Stimulated activated CD4-positive, alpha-beta T cell treated with anti-CD3 and anti-CD28 coated beads, Interleukin-4, amount 100 ng/mL, for 4 hours (primary cell): ENCODE measurements at places on chromosomes 7 and 10.
A peak's percentile ranks its signal among the peaks of the same experiment; 100 is the strongest.

GRCh38 chr7:133303931-133304330 lies 51.1 kb downstream of the EXOC4 start:
- DNase-seq = no peak

DNA sequence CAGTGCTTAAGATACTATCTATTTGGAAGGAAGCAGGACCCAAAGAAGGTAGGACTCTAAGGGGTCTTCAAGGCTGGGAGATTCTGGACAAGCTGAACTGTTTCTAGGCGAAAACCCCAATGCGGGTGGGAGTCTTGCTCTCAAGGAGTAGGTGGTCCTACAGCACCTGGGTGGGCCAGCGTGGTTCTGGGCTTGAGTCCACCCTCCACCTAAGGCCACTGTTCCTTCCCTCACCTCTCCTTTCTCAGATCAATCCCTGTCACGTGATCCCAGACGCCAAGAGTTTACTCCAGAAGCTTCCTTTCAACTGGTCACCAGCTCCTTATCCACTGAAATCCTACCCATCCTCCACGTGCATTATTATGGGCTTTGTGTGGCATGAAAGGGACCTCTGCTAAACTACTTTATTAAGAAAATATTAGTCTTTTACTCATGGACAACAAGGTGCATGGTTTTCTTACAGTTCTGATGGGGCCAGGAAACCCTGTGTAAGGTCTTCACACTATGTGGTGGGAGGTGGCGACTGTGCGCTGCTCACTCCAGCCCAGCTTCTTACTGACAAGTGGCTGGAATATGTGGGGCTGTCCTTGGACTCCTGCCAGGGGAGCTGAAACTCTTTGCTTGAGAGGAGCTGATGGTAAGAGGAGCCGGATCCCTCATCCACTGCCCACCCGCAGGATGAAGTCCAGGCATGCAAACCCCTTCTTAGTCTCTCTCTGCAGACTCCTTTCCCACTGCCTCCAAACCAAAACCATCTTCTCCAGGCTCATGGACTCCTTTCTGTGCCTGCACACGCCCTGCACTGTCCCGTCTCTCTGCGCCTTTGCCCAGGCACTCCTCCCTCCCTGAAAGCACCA lies 1.6 kb downstream of the ZNF746 start:
- no peak for DNase-seq

DNA sequence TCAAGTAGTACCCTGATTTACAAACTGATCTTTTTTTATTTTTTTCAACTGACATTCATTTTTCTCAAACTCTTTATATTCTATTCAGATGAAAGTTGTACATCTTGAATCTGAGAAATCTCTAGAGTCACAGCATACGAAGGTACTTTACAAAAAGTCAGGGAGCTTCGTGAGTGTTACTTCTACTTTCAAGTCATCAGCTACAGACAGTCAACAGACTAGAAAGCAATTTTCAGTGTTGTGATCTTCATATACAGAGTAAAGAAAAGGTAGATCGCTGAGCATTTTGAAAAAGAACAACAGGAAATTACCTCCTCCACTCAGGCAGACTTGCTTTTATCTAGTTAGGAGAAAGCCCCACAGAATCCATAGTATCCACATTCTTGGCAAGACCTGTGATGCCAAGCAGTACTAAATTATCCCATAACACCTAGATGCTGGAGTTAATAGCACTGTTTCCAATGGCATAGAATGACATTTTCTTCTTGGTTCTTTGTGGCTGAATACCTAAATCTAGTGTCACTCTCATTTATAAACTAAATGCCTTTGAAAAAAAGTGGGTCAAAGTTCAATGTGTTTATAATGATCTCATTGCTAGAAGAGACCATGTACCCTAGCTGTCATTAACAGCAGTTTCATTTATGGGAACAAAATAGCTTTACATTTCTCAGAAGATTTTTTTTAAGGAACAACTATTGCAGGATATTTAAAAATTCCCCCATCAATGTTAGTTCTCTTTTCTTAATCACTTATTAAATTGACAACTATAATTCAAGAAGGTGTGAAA lies 12.0 kb upstream of the ZNF800 start:
- DNase-seq = no peak

DNA sequence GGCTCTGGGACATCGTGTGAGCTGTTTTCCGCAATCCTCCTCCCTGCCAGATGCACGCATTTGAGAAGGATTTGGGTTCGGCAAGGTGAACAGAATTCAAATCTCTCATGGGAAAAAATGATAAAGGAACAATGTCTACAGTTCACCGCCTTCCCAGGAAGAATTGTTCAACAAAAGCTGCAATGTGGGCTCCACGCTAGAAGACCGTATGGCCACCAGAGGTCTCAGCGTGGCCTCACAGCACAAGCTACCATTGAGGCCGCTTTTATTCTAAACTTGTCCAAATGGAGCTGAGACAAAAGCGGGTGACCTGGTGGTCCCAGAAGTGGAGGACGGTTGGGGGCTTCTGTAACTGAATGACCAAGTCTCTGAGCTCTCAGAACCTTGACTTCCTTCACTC lies 733.1 kb downstream of the PARD3 start:
- no peak for DNase-seq

- no peak for DNase-seq
Observed at GRCh38 chr7:129334473-129334872, 99.8 kb upstream of the STRIP2 start.

GRCh38 chr10:17026686-17027485 lies 102.7 kb downstream of the CUBN start:
- peak; percentile 80 for DNase-seq

DNA sequence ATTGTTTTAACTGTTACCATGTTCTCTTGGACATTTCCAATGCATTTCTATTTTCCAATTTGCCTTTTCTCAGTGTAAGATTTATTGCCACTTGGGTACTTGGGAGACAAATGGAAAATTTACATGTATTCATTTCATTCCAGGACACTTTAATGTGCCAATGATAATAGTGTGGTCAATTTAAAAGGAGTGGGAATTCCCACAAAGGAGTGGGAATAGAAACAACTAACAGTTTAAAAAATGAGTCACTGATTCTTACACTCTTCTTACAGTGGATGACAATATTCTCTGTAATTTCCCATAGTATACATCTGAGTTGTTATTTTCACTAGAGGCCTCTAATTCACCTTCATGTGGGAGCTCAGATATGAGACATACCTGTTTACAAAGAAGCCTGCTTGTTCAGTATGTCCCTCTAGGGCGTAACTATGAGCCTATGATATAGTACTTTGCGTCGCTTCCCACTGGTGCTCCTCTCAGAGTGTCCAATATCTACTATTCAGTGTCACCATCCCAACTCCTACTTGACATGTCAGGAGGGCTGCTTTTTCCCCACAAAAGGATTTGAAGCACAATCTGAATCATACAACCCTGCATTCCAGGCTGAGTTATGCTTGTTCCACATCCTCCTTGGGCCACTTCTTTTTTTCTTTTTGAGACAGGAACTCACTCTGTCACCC lies 301.3 kb downstream of the PHTF2 start:
- no peak for DNase-seq

- DNase-seq = no peak
Observed at GRCh38 chr10:58836991-58837575, 324.4 kb downstream of the BICC1 start.

GRCh38 chr7:143372070-143372469 lies 9.1 kb upstream of the ZYX start:
- DNase-seq = peak; percentile 44

DNA sequence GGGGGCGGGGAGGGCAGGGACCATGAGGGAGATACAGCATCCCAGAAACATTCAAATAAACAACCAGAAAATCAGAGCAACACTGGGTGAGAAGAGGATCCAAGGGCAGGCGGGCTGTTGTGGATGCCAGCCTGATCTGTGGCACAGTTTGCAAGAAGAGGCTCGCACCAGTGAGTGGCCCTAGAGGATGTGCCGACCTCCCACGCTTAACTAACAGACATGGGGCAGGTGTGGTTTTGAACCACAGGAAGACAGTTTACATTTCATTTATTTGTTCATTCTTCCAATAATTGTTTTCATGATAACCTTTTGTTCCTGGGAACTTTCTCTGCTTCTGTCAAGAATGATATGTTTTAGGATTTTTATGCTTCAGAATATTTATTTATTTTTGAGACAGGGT lies 115.6 kb downstream of the ZNF248 start:
- DNase-seq = no peak

- DNase-seq = no peak
Observed at GRCh38 chr10:128880159-128880725, 586.8 kb upstream of the MGMT start.

- DNase-seq = no peak
Observed at GRCh38 chr7:74993121-74993520, 28.6 kb downstream of the CASTOR2 start.

- DNase-seq = no peak
Observed at GRCh38 chr10:2122431-2123124, 385.3 kb upstream of the ADARB2 start.

DNA sequence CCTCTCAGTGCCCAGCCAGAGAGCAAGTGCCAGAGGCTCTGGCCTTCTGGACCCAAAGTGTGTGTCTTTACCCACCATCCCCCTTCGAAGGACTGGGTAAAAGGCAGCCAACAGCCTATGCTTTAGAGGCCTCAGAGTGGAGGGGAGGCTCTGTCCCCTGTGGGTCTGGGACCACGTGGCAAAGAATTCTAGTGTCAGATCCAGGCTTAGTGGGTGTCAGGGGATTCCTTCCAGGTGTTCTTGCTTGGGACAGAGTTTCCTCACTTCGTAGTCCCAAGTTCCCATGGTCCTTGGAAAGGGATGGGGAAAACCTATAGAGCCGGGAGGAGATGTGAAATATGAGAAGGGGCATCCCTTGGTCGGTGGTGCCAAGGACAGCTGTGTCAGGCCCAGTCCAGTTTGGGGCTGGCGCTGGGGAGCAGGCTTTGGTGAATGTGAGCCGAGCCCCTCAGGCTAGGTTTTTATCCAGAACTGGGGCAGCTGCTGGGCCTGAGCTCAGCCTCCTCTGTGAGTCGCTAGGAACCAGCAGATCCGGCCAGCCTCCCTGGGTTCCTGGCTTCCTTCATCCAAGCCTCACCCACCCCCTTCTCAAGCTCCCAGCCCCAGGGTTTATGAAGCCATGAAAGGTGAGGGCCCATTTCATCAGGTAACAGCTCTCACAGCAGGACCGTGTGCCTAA lies 71.2 kb downstream of the C10orf105 start:
- no peak for DNase-seq

DNA sequence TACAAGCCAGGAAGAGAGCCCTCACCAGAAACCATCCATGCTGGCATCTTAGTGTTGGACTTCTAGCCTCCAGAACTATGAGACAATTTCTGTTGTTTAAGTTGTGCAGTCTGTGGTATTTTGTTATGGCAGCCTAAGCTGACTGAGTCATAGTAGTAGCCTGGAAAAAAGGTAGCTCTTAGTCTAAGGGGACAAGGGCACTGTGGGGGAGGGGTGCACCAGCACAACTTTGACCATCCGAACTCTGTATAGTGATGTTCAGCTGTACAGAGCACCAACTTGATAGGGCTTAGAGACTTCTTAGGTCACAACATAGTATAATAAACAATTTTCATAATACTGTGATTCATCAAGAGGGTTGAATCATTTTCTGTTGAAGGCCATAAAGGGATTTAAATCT lies 14.3 kb downstream of the EIF4EBP2 start:
- DNase-seq = no peak

DNA sequence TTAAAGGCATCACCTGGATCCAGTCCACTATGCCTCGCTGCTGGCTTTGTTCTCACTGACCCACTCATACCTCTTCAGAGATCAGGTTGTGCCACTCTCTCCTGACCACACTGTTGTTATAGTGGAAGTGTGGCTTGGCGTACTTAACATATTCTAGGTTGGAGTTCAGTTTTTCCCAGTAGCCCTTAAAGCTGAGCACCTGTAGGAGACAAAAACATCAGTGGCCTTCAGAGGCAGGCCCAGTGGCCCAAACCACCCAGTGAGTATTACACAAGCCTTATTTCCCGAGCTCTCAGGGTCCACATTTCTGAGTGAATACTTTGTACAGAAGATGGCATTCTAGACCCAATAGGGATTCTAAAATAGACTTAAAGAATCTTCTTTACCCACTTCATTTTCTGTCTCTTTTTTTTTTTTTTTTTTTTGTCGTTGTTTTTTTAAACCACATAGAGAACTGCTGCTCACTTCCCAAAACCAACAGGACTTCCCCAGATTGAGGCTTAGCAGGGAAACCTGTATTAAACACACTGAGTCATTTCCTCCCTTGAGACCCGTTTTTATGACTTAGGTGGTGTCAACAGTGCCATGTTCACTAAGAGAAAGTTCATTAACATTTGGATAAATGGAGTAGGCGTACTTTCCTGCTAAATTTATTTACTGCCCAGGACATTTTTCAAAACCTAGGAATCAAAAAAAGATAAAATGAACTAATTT lies 85.8 kb downstream of the GSAP start:
- DNase-seq = no peak

DNA sequence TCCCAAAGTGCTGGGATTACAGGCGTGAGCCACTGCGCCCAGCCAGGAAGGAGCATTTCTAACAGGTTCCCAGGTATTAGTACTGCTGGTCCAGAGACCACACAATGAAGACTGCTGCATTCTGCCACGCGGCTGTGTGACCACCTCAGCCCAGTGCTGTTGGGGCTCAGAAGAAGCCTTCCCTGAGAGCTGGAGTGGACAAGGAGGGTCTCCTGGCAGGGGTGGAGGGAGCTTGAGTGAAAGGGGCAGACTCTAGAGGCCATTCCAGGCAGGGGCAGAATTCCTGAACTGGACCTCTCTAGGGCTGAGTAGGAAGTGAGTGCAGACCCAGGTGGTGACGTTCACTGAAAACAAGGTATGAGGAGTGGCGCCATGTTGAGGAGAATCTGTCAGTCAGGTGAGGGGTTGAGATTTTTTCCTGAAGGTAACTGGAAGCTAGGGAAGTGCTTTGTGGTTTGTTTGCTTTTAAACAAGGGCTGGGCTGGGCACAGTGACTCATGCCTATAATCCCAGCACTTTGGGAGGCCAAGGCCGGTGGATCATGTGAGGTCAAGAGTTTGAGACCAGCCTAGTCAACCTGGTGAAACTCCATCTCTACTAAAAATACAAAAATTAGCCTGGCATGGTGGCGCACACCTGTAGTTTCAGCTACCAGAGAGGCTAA lies 67.6 kb downstream of the TACC2 start:
- no peak for DNase-seq

DNA sequence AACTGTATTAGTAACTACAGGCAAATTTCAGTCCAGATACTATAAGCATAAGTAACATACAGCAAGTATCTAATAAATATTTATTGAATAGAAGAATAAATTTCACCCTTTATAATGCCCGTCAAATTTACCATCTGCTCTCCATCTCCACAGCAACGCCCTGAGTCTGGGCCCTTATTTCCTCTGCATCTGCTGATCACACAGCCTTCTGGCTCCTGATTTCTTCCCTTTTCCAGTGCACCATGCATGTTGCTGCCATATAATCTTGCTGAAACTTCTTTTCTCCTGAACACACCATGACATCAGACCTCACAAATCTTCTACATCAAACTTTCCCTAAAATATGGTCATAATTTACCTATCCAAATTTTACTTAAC lies 15.4 kb downstream of the HYCC1 start:
- DNase-seq = no peak
